Osteocyte (in vitro differentiated cells): ENCODE measurements at places on chromosomes 6 and 20.

DNA sequence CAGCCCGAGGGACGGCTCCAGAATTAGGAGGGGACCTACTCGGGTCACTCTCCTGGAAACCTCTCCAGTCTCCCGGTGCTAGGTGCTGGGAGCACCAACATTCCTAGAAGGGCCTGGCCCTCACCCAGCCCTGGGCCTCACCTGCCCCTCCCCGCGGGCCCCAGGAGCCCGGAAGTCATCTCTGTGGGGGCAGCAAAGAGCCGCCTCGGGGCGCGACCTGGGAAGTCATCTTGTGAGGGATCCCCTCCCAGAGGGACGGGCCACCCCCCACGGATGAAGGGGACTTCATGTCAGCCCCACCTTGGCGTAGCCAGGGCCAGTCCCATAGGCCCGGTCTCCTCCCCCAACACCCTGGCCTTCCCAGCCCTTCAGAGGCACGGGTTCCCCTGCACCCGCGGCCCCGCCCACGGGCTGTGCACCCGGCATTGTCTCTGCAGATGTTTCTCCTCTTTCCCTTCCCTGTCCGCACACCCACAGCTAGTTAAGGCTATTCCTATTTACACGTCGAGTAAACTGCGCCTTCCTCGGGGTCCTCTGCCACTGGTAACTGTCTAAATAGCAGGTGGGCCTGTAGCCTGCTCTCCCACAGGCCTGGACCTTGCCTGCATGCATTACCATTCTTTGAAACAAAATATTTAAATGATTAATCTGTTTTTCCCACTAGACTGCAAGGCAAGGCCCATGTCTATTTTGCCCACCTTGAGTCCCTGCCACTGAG, 896 bp upstream of the RNASET2 start:
- DNase-seq = no peak

GRCh38 chr20:59123011-59123677, 40.5 kb upstream of the ZNF831 start:
- no peak for DNase-seq

DNA sequence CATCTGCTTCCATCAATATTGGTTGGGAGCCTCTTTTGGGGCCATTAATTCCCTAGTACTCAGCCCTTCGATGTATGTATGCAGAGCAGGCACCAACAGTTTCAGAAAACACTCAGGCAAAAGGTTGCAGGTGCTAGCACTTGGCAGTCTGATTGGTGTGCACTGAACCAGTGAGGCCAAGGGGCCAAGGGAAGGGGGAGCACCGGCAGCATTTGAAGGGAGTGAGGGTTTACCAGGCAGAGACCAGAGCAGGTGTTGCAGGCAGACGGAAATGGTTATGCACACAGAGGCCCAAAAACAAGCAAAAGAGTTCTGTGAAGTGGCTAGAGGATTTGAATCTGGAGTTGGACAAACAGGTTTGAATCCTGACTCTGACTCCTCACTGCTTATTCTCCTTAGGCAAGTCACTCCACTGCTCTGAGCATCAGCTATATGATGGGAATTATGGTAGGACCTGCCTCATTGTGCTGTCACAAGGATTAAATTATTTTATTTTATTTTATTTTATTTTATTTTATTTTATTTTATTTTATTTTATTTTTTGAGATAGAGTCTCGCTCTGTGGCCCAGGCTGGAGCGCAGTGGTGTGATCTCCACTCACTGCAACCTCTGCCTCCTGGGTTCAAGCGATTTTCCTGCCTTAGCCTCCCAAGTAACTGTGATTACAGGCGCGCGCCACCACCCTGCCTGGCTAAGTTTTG, 58.1 kb upstream of the SHLD1 start:
- no peak for DNase-seq

DNA sequence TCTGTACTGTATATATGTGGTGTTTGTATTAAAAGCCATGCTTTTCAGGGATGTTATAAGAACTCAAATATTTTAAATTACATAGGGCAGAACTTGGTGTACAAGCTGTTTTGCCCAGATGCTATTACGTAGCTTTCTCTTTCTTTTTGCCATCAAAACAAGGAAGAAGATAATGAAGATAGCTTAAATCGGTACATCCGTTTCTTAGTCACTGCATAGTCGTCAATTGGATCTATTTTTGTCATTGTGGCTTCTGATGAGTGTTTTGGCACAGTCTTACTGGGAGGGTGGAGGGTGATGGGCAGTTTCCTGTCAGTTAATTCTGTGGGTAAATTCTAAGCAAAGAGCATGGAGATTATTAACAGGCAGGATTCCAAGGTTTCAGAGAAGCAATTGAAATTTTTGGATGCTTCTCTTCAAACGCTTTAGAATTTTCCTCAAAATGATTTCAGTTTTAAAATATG, 649.1 kb upstream of the GJE1 start:
- no peak for DNase-seq

GRCh38 chr20:12358006-12358654, 440.4 kb downstream of the BTBD3 start:
- DNase-seq = no peak

DNA sequence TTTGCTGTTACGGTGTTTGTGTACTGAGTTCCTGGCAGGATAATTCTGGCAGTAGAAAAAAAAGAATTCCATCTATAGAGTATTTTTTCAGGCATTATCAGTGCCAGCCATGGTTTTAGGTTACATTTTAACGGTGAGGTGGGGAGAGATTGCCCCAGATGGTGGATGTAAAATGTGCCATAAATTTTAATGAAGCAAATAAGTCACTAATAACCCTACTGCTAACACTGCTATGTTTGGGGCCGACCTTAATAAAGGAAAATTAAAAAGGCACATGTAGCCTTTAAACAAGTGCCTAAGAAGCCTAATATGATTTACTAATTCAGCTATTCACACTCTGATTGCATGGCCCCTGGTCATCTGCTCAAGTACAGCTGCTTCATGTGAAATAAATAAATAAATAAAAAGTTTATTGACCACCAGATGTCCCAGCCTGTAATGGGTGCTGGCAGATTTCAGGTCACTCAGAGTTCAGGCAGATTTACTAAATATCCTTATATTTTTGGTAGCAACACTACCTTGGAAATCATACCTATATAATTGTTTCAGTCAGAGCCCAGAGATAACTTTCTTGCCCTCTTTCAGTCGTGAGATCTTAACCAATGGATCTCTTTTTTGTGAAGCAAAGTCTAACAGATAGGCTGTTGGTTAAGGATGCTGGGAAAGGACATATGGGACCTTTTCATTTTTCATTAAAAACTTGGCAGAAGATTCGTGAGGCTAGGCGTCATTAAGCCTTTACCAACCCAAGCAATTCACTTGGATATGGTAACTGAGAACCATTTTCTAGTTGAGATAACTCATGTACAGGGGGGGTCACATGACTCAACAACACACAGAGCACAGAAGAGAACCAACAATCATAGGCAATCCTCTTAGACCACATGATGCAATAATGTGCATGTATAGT, 495.0 kb upstream of the NRSN1 start:
- no peak for DNase-seq

- no peak for DNase-seq
Measured at GRCh38 chr6:43061861-43062260, 2.4 kb downstream of the KLC4 start.

GRCh38 chr6:26543953-26544352, 5.8 kb downstream of the HMGN4 start:
- DNase-seq = no peak

DNA sequence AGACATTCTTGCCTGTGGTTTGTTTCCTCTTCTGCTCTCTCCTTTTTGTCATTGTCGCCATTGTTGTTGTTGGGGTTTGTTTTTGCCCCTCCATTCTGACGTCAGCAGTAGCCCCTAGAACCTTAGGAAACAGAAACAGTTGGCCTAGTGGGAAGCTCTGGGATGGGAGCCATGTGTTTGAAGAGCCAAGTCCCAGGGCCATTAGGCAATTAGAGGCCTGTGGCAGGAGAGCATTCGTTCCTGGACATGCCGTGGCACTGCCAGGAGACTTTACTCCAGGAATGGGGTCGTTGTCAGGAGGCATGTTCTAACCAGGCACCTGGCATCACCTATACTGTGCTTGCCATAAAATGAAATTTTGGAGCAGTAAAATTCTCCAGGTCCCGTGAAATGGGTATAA, 39.7 kb downstream of the PPARD start:
- DNase-seq = no peak

DNA sequence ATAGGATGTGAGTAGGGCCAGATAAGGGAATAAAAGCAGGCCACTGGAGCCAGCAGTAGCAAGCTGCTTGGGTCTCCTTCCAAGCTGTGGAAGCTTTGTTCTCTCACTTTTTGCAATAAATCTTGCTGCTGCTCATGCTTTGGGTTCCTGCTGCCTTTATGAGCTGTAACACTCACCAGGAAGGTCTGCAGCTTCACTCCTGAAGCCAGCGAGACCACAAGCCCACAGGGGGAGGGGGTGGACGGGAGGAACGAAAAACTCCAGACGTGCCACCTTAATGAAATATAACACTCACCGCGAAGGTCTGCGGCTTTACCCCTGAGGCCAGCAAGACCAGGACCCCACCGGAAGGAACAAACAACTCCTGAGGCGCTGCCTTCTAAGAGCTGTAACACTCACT, 1324.4 kb upstream of the EYS start:
- DNase-seq = no peak

DNA sequence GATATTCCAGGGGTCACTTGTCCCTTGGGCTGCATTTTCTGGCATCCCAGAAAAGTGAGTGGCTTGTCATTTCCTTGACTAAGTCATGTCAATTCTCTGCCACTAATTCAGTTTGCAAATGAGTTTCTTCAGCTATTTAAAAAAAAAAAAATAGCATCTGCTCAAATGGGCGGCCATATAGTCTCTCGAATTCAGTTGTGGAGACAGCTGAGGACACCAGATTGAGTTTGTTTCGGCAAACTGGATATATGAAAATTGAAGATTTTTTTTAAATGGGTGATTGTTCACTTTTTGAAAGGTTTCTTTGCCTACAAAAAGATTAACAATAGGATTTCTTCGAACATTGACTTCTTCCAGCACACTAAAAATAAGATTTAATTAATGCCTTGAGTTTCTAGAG, 96.3 kb upstream of the TIAM2 start:
- DNase-seq = no peak

GRCh38 chr6:84260196-84260595, 32.8 kb upstream of the CEP162 start:
- DNase-seq = no peak

GRCh38 chr20:57610261-57610952, 9.8 kb downstream of the ZBP1 start:
- no peak for DNase-seq

DNA sequence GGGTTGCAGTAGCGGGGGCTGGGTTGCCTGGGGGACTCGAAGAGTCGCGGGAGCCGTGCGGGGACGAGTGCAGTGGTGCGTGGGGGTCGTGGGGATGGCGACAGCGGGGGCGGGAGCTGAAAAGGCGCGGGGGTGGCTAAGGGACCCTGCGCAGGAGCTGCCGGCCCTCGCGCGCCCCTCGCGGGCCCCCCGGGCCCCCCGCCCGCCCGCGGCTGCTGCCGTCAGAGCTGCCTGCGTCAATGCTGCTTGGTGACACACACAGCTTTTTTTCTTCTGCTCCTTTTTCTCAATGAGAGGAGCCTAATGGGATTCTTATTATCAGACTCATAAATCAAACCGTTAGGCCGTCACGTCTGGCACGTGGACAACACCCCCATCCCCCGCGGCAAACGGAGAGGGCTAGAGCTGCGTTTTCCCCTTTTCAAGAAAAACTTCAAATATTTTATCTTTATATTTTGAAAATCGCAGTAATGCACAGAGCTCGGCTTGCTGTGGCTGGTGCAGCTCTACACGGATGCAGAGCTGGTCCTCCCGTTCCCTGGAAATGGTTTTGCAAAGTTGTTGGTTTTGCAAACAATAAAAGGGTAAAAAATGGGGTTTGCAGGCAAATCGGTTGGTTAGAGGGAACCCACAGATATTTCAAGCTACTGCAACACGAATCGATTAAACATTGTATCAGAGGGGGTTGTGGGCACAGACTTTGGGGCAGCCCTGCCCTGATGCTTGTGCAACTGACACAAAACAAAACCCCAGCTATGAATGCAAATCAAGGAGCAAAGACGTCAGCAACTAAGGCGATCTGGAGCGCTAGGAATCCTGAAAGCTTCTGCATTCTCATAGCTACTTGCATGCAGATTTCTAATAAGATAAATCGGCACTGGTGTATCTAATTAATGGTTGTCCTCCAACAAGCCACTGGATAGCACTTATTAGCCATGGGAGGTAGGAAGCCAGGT, 161.4 kb downstream of the TBXT start:
- no peak for DNase-seq

GRCh38 chr6:136772685-136773472, 19.4 kb downstream of the MAP3K5 start:
- DNase-seq = no peak

- DNase-seq = no peak
Measured at GRCh38 chr6:4085332-4085700, 6.4 kb upstream of the FAM217A start.

- DNase-seq = no peak
Measured at GRCh38 chr6:132566404-132566803, 3.7 kb upstream of the TAAR6 start.

- DNase-seq = no peak
Measured at GRCh38 chr20:39654171-39654570, 692.0 kb downstream of the DHX35 start.

GRCh38 chr20:32482442-32483261, 102.5 kb downstream of the NOL4L start:
- DNase-seq = no peak

- DNase-seq = no peak
Measured at GRCh38 chr6:40743690-40744446, 156.7 kb upstream of the LRFN2 start.

GRCh38 chr20:56358070-56358469, 704 bp upstream of the FAM210B start:
- DNase-seq = no peak

DNA sequence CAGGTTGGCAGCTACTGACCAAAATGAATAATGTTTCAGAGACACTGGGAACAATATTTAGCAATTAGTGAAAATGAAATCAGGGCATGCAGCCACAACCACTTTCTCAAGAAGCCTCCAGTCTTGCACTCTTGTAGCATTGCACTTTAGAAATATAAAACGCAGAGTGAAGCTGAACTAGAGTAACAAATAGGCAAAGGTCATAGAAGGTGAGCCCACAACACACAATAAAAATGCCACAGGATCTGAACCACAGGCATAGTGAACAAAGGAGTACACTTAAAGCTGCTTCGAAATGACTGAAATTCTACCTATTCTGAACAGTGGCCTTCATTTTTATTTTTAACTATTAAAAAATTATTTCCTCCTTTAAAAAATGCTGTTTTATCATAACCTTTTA, 25.0 kb downstream of the DDO start:
- no peak for DNase-seq

- peak; percentile 89 for DNase-seq
Measured at GRCh38 chr20:43537921-43538877, 20.6 kb upstream of the SGK2 start.

- no peak for DNase-seq
Measured at GRCh38 chr6:159117563-159117962, 51.6 kb upstream of the FNDC1 start.

GRCh38 chr6:107061125-107062020, 33.4 kb downstream of the MTRES1 start:
- DNase-seq = no peak

- no peak for DNase-seq
Measured at GRCh38 chr6:170291271-170292110, 613 bp upstream of the DLL1 start.

- no peak for DNase-seq
Measured at GRCh38 chr6:10591422-10592160, 70.4 kb downstream of the GCNT2 start.
